Right ventricle myocardium superior (tissue), 1 donor: ENCODE measurements at places on chromosomes 3 and 15. TPM values are rescaled to one million over a fixed set of nuclear protein-coding genes. Genes with fewer than 3 reads are reported as not detected.

DNA sequence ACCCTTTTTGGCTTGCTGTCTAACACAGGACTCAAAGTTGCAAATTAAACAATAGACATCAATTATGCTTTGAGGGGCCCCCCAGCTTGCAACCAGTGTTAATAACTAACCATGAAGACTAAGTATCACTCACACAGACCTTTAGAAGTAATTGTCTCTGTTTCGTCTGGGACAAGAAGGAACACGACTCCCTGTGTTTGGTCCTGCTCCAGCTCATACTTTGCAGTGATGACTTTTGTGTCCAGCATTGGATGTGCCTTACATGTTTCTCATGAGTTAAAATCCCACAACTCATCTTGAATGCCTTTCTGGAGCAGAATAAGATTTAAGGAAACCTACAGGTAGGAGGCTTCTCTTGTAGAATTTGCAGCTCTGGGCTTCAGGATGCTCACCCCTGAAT lies 53.1 kb downstream of the GMNC start:
- no peak for DNase-seq

- DNase-seq: no peak
Observed at GRCh38 chr15:89778861-89779260, 2.7 kb downstream of the MESP2 start.

DNA sequence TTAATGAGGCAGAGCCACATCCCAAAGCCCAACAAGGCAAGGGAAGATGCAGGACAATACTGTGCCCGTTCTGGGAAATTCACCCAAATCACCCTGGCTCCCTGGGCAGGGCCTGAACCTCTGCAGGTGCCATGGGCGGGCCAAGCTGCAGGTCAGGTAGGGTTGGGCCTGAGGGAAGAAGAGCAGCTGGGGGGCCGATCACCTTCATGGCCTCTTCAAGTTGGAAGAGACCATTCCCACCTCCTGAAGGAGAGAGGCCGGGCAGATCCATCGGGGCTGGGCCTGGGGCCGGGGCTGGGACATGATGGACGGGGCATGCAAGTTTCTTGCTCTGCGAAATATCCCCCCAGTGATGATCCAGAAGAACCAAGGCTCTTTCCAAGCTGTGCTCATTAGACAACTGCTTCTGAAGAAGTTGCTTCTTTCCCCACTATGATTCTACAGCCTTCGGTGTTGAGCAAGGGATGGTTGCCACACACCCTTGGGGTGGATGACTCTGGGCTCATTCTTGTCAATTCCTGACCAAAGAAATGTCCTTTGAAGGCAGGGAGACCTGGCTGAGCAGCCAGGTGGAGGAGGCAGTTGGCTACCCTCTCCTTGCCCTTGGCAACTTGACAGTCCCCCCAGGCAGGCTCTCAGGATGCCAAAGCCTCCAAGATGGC lies 38.2 kb downstream of the KLHL25 start:
- peak; percentile 37 for DNase-seq

GRCh38 chr3:123329636-123330340 lies 119.1 kb downstream of the ADCY5 start:
- DNase-seq: peak; percentile 59

DNA sequence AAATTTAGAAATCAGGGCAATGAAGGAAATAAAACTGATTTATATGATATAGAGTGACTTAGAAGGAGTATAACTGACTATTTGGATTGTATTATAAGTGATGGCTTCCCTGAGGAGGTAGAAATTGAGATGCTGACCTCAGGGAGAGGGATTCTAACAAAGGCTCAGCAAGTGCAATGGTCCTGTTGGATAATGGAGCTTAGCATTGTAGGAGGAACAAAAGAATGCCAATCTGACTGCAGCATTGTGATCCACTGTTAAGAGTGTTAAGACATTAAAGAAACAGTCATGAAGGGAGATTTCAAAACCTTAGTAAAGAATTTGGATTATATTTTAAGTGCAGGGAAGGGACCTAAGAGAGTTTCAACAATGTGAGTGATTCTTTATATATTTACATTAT lies 158.4 kb upstream of the NAALADL2 start:
- no peak for DNase-seq

GRCh38 chr3:41881233-41881821 lies 80.6 kb downstream of the ULK4 start:
- DNase-seq: no peak

GRCh38 chr3:84963137-84963536 lies 4.3 kb downstream of the CADM2 start:
- DNase-seq: no peak

- no peak for DNase-seq
Observed at GRCh38 chr3:154132777-154133375, 11.7 kb downstream of the ARHGEF26 start.

DNA sequence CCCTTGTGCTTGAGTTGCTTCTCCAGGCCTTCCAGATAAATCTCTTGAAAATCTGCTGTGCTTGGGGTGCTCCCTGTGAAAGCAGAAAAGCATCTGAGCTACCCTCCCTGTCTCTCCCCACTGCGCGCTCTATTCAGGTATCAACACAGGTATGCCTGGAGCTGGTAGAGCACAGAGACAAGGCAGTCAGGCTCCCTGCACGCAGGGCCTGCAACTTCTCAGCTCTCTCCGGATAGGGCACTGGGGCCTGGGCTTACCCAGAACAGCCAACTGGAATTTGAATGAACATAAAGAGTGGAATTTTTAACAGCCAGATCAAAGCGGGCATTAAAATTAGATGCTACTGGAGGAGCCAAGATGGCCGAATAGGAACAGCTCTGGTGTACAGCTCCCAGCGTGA lies 183.6 kb downstream of the XXYLT1 start:
- DNase-seq: no peak

GRCh38 chr3:131518680-131519079 lies 15.9 kb upstream of the MRPL3 start:
- no peak for DNase-seq

GRCh38 chr3:27927882-27928281 lies 205.8 kb upstream of the EOMES start:
- no peak for DNase-seq

DNA sequence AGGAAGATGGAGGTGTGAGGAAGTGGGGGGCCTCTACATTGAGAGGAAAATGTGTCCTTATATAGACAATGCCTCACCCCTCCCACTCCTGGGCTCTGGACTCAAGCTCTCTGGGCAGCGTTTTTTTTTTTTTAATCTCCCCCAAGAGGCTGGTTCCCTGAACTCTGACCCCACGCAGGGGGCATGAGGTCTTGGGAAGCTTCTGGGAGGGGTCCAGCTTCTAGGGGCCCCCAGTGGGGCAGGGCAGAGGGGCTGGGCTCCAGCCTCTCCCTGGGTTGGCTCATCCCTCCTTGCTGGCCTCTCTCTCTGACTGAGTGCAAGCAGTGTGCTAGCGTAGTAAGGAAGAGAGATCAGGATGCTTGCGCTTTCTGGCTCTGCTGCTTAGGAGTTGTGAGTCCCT lies 101.4 kb upstream of the HACD2 start:
- DNase-seq: no peak

DNA sequence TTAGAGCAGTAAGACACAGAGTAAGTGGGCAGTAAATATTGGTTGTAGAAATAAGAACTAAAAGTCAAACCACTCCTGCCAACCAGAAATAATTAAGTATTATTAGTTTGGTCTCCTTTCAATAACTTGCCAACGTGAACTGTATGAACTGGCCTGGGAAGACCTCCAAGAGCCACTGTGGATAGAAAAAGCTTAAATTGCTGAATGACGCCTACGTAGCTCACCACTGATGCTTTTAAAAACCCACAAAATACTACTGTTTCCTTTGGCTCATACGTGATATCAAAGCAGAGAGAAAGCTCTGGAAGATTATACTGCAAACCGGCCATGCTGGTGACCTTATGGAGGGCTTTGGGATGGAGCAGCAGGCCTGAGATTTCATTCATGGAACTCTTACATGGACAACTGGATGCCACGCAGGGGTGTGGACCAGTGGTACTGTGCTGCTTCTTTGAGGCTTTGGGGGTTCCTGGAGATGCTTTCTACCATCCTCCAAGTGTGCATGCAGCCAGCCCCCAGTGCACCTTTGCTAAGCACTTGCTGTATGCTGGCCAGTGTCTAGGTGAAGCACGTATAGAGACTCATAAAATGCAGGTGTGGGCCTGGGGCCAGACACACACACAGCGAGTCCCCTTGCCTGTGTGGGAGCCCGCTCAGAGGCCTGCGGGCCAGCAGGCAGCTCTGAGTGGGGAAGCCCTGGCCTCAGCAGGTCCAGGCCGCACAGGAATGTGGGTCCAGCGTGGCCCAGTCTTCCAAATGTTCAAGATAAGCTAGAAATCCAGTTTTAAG lies 66.8 kb downstream of the ABTB1 start:
- no peak for DNase-seq

GRCh38 chr3:188727052-188727451 lies 444.7 kb upstream of the TPRG1 start:
- no peak for DNase-seq

- DNase-seq: no peak
Observed at GRCh38 chr3:61157414-61157813, 93.8 kb downstream of the FHIT start.

DNA sequence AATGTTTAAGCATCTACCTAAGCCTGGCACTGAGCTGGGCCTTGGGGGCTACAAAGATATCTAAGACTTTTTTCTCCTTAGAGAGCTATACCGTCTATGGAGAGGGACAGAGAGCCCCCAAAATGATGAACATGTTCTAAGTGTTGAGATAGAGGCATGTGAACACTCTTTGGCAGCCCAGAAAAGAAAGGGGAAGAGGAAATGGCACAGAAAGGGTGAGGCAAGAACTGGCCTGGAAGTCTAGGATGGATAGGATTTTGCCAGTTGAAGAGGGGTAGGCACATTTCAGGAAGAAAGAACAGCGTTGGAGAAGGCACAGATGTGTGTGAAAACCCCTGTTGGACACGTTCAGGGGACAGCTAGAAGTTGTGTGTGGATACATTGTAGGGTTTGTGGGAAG lies 276.2 kb upstream of the LRRFIP2 start:
- no peak for DNase-seq

GRCh38 chr3:13111873-13112520 lies 38.8 kb upstream of the IQSEC1 start:
- no peak for DNase-seq

DNA sequence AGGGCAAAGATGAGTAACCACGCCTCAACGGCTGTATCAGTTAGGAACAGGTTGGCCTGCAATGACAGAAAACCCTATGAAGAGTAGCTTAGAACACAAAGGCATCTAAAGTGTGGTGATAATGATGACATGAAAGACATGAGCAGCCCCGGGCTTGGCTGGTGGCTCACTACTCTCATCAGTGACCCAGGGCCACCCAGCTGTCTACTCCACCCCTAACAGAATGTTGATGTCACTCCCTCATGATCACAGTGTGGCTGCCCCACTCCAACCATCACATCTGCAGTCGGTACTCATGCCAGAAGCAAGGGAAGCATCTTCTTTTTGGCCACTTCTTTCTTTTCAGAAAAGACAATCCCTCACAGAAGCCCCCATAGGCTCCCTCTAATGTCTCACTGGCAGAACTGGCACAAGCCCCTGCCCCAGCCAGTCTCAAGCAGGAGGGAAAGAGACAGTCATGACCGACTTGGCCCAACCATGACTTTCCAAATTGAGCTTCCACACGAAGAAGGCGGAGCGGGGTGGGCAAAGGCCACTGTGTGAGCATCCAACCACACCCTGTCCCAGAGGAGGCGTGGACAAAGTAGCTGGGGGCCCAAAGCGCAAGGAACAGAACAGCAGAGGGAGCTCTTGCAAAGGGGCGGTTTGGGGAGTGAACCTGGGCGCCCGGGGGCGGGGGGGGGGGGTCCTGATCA lies 72.0 kb upstream of the IQSEC1 start:
- DNase-seq: no peak

DNA sequence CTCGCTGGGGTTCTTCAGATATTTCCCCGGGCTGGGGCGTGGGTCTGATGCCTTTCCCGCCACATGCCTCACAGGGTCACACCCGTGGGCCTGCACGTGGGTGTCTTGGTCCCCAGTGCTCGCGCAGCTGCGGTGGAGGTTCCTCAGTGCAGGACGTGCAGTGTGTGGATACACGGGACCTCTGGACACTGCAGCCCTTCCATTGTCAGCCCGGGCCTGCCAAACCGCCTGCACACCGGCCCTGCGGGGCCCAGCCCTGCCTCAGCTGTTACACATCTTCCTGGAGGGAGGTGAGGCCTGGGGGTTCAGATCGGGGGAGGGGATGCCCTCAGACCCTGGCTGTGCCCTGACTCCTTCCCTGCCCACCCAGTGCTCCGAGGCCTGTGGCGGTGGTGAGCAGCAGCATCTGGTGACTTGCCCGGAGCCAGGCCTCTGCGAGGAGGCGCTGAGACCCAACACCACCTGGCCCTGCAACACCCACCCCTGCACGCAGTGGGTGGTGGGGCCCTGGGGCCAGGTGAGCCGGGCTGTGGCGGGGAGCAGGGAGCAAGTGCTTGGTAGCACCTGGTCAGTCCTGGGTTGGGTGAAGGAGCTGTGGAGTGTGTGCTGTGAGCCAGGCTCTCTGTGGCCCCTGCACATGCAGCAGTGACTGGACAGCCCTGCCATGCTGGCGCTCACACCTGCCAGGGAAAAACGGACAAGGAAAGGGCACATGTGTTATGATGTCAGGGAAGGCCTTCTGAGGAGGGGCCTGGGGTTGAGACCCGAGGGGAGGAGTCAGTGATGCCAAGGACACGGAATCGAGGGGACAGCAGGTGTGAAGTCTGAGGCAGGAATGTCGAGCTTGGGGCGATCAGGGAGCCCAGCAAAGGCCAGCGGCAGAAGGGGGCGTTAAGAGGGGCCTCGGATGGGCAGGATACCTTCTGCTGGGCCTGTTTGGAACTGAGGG lies 88.9 kb downstream of the TBC1D2B start:
- peak; percentile 39 for DNase-seq

DNA sequence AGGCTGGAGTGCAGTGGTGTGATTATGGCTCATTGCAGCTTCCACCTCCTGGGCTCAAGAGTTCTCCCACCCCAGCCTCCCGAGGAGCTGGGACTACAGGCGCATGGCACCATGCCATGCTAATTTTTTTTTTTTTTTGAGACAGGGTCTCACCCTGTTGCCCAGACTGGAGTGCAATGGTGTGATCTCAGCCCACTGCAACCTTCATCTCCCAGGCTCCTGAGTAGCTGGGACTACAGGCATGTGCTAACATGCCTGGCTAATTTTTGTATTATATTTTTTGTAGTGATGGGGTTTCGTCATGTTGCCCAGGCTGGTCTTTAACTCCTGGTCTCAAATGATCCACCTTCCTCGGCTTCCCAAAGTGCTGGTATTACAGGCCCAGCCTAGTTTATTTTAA lies 4.0 kb downstream of the TEX9 start:
- DNase-seq: no peak

C3orf20 gene
- not detected for total RNA-seq

GLDN gene
- 9.1 TPM for total RNA-seq
